OCI-LY7 (cell line): ENCODE measurements at places on chromosomes 7 and 10. TPM values are rescaled to one million over a fixed set of nuclear protein-coding genes. Genes with fewer than 3 reads are reported as not detected.

The CCDC7 gene
- total RNA-seq = 11.9 and 12.3 TPM in 2 replicates

The NPVF gene
- not detected in 2 replicates for total RNA-seq

The SLC29A4 gene
- total RNA-seq = 0.44 and 0.67 TPM in 2 replicates

The RBM48 gene
- 15.1 and 15.7 TPM in 2 replicates for total RNA-seq

DNA sequence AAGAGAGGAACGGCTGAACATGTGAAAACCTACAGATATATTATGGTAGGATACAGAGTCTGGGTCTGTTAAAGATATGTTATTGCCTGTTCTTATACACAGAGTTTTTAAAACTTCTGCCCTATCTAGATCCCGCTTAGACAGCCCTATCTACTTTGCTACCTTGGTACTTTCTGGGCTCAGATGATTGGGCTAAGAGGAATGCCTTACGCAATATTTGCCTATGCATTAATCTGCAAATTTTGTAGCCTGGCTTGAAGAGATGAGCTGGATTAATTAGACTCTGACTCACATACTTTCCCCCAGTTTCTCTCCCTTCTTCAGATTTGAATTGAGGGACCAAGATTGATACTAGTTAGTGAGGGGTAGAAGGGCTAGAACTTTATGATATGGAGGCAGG is 33.6 kb upstream of the A1CF start:
- DNase-seq = no peak

DNA sequence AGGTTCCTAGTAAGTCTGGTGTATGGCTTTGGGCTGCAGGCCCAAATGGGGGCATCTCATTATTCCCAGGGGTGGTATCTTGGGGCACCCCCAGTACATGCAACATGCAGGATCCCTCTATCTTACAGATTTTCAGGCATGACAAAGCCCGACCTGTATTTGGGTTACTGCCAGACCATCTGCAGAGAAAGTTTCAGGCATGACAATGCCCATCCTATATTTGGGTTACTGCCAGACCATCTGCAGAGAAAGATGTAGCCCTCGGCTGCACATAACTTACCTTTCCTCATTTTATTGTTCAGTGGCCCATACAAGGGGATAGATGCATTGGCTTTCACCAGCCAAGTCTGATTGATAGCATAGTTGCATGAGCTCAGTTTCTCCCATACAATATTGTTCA is 112.2 kb upstream of the RAB18 start:
- no peak for DNase-seq

- no peak for DNase-seq
These were observed 81.4 kb upstream of the FAM133B start for GRCh38 chr7:92671505-92672169.

DNA sequence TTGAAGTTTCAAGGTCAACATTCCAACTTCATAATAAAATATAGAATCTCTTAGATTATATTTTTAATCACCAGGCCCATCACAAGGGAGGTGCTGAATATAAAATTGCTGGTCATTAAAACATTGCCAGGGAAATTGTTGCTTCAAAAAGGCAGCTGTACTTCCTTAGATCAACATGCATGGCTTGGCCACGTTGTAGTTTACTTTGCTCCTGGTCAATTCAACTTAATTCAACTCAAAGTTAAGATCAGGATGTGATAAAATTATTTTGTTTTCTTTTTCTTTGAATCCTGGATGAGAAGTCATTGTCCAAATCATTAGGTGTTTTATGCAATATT is 317.4 kb downstream of the PAXIP1 start:
- DNase-seq = no peak

- no peak for DNase-seq
These were observed 31.0 kb upstream of the OPALIN start for GRCh38 chr10:96389785-96390184.
